ENCODE measurements at places on chromosomes 5 and 9.

DNA sequence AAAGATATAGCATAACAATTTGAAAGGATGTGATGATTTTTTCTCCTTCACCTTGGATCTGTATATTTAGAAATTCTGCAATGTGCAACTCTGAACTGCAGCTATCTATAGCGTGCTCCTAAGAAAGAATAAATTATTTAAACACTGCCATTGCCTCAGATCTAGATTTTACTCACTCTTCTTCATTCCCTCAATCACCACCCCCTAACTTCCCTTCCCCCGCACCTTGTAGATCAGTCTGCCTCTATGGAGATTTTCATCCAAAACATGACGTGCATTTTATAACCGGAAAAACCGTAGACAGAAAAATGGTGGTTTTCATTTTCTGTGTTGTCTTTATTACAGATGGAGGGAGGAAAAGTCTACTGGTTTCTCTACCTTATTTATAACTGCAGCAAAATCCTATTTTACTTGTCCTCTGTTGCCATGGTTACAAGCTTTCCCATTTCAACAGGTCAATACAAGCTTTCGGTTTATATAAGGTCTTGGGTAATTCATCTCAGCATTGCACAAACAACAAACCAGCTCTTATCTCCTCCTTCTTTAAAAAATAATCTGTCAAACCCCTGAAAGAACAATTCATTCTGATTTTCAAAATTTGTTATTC, 480.0 kb downstream of the TAF11L14 start:
- H3K4me1 ChIP-seq: no peaks in the 10 kb centered on the region
- DNase-seq: no peak
- H3K4me3 ChIP-seq: no peak overlapping the region

DNA sequence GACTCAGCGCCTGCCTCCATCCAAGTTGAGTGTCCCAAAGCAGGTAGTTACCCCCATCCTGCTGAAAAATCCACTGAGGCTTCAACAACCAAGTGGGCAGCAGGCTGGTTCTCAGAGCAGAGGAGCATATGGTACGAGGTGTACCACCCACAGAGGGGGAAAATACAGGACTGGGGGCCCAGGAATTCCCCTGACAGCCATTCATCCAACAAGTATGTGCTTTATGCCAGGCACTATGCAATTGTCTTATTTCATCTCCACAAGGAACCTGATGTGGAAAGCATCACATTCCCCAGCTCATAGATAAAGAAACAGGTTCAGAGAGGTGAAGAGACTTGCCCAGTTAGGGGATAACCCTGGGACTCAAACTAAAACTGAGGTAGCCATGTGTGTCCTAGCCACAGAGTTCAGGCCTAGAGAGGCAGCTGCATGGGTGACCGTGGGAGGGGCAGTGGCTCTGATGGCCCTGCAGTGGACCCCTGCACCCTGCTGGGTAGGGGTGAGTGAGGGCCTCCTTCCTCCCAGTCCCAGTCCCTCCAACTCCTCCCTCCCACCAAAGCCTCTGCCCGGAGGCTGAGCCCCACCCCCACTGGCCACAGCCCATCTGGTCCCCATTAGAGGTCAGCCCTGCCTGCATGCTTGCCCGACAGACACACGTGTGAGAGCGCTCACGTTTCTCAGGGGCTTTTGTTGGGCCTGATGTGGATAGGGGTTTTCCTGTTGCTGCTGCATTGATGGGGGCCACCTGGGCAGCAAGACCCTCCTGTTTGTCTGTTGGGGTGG, 11.5 kb downstream of the PDLIM4 start:
- no peaks in the 10 kb centered on the region for H3K27me3 ChIP-seq
- no peak overlapping the region for H3K27ac ChIP-seq
- H3K36me3 ChIP-seq: no peaks in the 10 kb centered on the region

GRCh38 chr5:6248132-6248531, 130.2 kb downstream of the MED10 start:
- no peaks in the 10 kb centered on the region for H3K36me3 ChIP-seq
- peaks cover 15% of the 10 kb centered on the region for H3K4me1 ChIP-seq
- no peak overlapping the region for H3K4me3 ChIP-seq
- peaks cover 16% of the 10 kb centered on the region for H3K27me3 ChIP-seq
- H3K27ac ChIP-seq: no peak overlapping the region
- DNase-seq: no peak

GRCh38 chr5:112338681-112339337, 80.3 kb downstream of the EPB41L4A start:
- H3K27me3 ChIP-seq: no peaks in the 10 kb centered on the region
- H3K27ac ChIP-seq: no peak overlapping the region
- DNase-seq: peak; percentile 84

DNA sequence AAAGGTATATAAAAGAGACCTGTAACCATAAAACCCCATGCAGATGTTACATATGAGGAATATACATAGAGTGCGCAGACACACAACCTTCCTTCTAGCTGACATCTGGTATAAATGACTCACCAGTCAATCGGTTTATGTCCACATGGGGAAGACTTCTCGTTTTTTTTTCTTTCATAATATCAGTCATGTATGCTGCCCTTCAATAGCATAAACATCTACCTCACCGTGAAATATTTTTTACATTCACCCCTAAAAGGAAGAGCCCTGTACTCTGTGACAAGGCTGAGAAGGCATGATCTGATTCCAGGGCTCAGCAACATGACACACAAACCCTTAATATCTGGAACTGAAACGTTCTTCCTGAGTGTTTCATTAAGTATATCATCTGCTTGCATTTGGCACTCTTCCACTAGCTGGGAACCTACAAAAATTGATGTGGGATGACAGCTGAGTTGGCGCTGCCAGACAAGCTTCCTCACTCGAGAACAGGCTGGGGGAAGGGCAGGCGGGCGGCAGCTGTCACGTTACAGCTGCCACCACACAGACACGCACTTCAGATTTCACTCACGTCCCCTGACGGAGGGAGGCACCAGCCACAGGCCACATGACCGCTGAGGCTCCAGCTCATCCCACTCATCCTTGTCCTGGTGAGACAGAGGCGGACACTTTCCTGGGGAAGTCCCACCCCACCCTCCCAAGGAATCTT, 74.2 kb downstream of the SHB start:
- no peaks in the 10 kb centered on the region for H3K27me3 ChIP-seq
- no peak overlapping the region for H3K4me3 ChIP-seq
- no peak for DNase-seq

DNA sequence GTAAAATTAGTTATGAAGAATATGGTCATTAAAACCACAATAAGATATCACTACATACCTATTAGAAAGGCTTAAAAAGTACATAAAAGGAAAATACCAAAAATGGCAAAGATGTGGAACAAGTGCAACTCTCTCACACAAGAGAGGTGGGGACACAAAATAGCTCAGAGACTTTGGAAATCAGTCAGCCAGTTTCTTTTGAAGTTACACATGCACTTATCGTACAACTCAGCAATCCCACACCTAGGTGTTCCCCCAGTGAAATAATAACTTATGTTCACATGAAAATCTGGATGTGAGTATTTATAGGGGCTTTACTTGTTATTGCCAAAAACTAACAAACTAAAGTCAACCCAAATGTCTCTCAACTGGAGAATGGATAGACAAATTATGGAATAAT, 9.8 kb upstream of the RICTOR start:
- no peak overlapping the region for H3K4me3 ChIP-seq
- H3K4me1 ChIP-seq: no peaks in the 10 kb centered on the region
- no peaks in the 10 kb centered on the region for H3K36me3 ChIP-seq
- H3K27me3 ChIP-seq: no peaks in the 10 kb centered on the region
- H3K27ac ChIP-seq: no peak overlapping the region
- no peak for DNase-seq

- H3K4me3 ChIP-seq: peak overlapping the region; percentile 67
- H3K36me3 ChIP-seq: no peaks in the 10 kb centered on the region
- no peaks in the 10 kb centered on the region for H3K27me3 ChIP-seq
- peak; percentile 64 for DNase-seq
- peak overlapping the region; percentile 81 for H3K27ac ChIP-seq
- H3K4me1 ChIP-seq: peaks cover 31% of the 10 kb centered on the region
Measured at GRCh38 chr9:75087289-75087823, 599 bp downstream of the NMRK1 start.

DNA sequence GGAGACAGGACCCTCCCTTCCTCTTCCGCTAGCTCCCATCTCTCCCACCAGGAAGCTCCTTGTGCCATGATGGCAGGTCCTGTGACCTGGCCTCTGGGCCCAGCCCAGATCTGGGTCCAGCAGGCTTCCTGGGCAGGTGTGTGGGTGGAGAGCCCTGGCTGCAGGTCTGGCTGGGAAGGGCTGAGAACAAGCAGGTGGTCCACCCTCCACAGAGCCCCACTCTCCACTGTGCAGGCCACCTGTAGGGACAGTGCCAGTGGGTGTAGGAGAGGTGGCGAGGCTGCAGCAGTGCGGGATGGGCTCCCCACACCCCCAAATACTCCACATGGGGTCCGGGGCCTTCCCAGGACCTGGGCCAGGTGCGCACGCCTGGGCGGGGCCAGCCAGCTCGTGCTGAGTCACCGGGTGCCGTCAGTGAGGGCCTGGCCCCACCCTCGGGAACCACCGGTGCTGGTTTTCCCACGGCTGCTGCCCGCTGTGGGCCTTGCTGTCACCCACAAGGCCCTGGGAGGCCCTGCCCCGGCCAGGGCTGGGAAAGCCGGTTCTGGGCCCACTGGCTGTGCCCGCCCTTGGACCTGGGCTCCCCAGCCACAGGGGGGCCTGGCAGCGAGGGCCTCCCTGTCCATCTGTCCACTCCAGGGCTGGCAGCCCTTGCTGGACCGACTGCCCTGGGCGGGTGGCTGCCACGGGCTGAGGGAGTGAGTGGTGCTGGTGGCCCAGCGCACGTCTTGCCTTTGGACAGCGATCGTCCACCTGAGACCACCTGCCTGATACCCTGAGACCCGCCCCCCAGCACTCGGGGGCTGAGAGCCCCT, 9.3 kb upstream of the NRARP start:
- peak; percentile 99 for DNase-seq
- peaks cover 48% of the 10 kb centered on the region for H3K4me1 ChIP-seq
- no peaks in the 10 kb centered on the region for H3K36me3 ChIP-seq
- H3K27me3 ChIP-seq: no peaks in the 10 kb centered on the region
- H3K4me3 ChIP-seq: peak overlapping the region; percentile 35
- peak overlapping the region; percentile 96 for H3K27ac ChIP-seq

DNA sequence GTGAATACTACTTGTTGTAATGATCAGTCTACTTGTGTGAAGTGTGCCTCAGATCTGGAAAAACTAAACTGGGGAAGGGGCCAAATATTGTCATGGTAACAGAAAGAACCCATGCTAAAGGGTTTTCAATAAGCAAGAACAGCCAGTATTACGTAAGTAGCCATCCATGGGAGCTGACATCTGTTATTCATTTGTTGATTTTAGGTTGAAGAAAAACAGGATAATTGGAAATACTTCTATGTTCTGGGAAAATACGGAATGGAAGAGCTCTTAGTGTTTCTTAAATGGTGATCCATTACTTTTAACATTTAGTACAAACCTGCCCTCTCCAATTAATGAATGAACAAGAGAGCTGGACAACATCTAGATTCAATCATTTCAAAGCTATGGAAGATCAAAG, 485.8 kb downstream of the NTRK2 start:
- H3K4me3 ChIP-seq: no peak overlapping the region
- no peaks in the 10 kb centered on the region for H3K36me3 ChIP-seq
- DNase-seq: no peak
- peaks cover 33% of the 10 kb centered on the region for H3K27me3 ChIP-seq

- peak overlapping the region; percentile 61 for H3K4me3 ChIP-seq
- H3K4me1 ChIP-seq: peaks cover 14% of the 10 kb centered on the region
- H3K36me3 ChIP-seq: no peaks in the 10 kb centered on the region
- no peaks in the 10 kb centered on the region for H3K27me3 ChIP-seq
- H3K27ac ChIP-seq: peak overlapping the region; percentile 6
Measured at GRCh38 chr9:93577078-93577974, 942 bp downstream of the PHF2 start.

GRCh38 chr9:126516561-126516935, 97.2 kb upstream of the LMX1B start:
- H3K27me3 ChIP-seq: peaks cover 51% of the 10 kb centered on the region
- DNase-seq: no peak
- H3K4me3 ChIP-seq: peak overlapping the region; percentile 36
- no peak overlapping the region for H3K27ac ChIP-seq
- no peaks in the 10 kb centered on the region for H3K4me1 ChIP-seq

DNA sequence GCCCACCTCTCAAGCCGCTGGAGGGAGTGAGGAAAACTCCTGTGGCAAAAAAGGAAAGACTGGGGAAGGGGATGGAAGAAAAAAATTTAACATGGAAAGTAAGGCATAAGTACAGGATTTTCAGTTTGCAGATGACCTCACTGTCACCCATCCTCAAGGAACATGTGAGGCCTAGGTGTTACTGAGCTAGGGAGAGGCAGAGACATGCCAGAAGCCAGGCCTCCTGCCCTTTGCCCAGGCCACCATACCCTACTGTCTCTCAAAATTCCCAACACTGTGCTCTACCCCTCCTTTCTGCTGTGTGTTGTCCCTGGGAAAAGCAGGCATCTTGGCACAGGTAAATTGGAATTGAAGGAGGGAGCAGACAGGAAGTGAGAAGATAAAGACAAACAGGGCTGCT, 4.4 kb upstream of the MGAT1 start:
- peak overlapping the region; percentile 60 for H3K27ac ChIP-seq
- peak overlapping the region; percentile 95 for H3K4me3 ChIP-seq
- peaks cover 45% of the 10 kb centered on the region for H3K4me1 ChIP-seq
- 0 out of 2 replicates have a peak, but pooled peaks cover 3% of the 10 kb centered on the region for H3K36me3 ChIP-seq
- no peaks in the 10 kb centered on the region for H3K27me3 ChIP-seq

GRCh38 chr9:126296687-126297086, 29.9 kb upstream of the MVB12B start:
- no peaks in the 10 kb centered on the region for H3K27me3 ChIP-seq
- DNase-seq: no peak
- H3K4me3 ChIP-seq: no peak overlapping the region

- H3K27ac ChIP-seq: no peak overlapping the region
- H3K4me3 ChIP-seq: no peak overlapping the region
- peaks cover 85% of the 10 kb centered on the region for H3K27me3 ChIP-seq
- H3K36me3 ChIP-seq: no peaks in the 10 kb centered on the region
- no peak for DNase-seq
Measured at GRCh38 chr5:169218861-169219260, 82.1 kb downstream of the SLIT3 start.

DNA sequence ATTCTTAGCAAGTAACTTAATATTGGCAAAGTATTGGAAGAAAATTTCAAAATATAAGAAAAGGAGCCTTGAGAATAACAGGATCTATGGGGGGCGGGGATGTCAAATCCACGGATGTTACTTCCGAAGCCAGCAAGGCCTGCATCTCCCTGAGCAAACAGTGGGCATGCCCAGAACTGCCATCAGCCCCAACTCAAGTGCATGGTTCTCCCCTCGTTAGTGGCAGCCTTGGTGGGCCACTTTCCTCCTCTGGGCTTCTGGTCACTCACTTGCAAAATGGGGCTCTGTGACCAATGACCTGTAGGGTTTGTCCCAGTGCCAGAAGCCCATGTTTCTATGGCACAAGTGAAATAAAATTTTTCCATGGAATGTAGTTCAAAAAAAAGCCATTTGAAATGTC, 27.2 kb upstream of the MED10 start:
- no peak overlapping the region for H3K4me3 ChIP-seq
- H3K27ac ChIP-seq: no peak overlapping the region
- no peak for DNase-seq
- H3K4me1 ChIP-seq: peaks cover 23% of the 10 kb centered on the region
- H3K36me3 ChIP-seq: no peaks in the 10 kb centered on the region
